Cerebellum (tissue), 4 donors: ENCODE measurements at places on chromosomes 11 and 22. TPM values are rescaled to one million over a fixed set of nuclear protein-coding genes. Genes with fewer than 3 reads are reported as not detected.

GRCh38 chr11:19712281-19713195 is at the start of gene NAV2:
Gene NAV2 (plus strand): TSS chr11:19712837. CDS start chr11:19713696, 859 bp downstream.
- peak; percentile 95 for DNase-seq

DNA sequence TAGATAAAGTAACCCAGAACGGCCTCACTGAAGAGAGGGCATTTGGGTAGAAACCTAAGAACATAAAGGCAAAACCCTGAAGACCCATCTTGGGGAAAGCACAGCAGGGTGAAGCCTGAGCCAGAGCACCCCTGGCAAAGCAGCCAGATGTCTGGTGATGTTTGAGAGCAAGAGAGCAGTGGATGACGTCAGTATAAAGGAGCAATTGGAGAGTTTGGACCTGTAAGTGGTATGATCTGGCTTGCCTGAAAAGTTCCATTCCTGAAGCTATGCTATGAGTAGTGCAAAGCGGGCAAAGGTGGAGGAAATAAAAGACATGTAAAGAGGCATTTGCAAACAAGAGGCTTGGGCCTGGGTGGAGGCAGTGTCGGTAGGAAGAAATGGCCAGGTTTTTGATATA is 167.8 kb downstream of the MSANTD4 start:
- no peak for DNase-seq

The POU2AF3 gene
- total RNA-seq: 0.73 TPM

The ADAMTS15 gene
- 7.3 TPM for total RNA-seq

DNA sequence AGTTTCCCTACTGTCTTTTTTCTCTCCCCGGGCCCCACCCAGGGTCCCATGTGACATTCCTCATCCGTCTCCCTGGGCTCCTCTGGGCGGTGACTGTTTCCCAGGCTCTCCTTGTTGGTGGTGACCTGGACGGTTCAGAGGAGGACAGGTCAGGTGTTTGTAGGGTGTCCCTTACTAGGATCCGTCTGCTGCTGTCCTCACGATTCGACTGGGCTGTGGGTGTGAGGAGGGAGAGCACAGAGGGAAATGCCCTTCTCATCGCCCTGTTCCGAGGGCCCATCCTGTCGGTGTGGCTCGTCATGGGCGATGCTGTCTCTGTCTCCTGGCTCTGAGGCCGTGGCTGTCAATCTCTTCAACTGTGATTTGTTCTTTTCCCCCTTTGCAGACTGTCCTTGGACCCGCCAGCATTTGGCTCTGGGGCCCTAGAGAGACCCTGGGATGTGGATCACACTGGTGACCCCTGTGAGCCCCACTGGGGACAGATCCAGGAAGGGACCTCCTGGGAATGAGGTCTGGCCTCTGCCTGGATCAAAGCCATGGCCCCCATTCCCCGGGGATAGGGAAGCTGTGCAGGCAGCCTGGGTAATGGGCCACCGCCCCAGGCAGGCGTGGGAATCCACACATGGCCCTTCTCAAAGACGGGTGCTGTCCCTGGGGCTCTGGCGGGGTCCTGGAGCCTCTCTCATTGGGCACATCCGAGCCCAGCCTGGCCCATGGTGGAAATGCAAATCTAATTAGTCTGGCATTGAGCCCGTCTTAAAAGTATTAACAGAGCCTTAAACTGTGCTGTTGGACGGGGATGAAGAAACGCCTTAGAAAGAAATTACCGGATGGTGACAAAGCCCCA is 46.8 kb upstream of the KCNQ1OT1 start:
- DNase-seq: no peak

DNA sequence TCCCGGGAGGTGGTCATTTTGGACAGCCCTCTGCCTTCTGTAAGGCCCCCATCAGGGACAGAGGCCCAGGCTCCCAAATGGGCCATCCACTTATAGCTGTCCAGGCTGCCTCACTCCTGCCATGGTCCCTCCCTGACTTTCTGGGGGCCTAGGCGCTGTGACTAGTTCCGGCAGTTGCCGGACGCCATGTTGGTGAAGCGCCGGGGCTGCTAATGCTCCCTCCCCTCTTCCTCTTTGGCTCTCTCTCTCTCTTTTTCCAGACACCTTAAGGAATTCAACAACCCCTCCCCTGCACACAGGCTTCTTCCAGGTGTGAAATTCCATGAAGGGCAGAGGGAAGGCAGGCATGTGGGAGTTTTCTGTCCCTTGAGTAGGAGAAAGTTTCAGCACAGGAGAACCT is 445.6 kb downstream of the SOX6 start:
- DNase-seq: no peak

DNA sequence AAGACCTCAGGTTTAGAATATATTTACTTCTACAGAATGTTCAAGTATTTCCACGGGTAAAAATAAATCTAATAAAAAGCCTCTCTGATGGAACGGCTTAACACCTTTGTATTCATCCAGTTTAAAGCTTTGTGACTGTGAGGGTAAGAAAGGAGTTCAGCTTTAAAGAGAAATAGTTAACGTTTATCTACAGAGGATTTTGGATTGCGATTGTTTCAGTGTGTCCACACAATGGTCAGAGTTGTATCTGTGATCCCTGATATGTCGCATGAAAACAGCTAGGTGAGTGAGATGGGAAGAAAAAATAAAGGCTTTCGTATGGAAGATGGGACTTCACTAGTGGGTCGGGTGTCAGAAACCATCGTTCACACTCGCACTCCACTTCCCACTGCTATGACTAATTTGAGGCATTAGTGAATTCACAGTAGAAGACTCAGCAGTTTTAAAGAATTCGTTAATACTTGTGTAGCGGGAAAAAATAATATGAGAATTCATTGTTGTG is 1.6 kb downstream of the APLP2 start:
- peak; percentile 31 for DNase-seq

DNA sequence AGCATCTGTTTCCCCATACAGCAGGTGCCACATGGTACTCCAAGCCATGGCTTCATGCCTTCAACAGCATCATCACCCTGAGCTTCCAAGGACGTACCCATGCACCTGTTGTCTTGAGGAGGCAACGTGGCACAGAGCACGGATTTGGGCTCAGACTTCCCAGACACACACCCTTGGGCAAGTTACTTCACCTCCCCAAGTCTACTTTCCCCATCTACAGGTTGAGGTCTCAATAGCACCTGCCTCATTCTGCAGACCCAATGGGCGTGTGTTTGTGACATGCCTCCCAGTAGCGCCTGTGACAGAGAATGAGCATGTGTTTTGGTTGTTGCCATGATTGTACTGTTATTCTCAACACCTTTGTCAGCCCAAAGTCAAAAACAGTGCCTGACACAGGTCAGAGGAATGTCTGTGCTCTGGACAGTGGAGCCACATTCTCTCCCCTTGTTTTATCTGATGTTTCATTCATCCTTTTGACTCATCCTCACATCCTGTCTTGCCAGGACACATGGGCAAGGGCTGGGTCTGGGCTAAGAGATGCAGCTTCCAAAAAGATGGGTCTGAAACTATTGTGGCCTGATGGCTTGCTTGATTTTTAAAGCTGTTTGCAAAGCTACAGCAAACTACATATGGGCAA is 53.4 kb upstream of the CCND1 start:
- no peak for DNase-seq

The BAIAP2L2 gene
- not detected for total RNA-seq

The BTG4 gene
- total RNA-seq: not detected

GRCh38 chr22:22026157-22026831 is 43.7 kb upstream of the TOP3B start:
- DNase-seq: no peak

- DNase-seq: peak; percentile 22
Measured at GRCh38 chr11:61787928-61788491, 4.4 kb downstream of the TMEM258 start.

- no peak for DNase-seq
Measured at GRCh38 chr22:24540470-24540869, 14.5 kb downstream of the GUCD1 start.

GRCh38 chr11:13278609-13279486 is 1.3 kb downstream of the BMAL1 start:
- peak; percentile 20 for DNase-seq
